ENCODE measurements at places on chromosomes 1 and 21.

DNA sequence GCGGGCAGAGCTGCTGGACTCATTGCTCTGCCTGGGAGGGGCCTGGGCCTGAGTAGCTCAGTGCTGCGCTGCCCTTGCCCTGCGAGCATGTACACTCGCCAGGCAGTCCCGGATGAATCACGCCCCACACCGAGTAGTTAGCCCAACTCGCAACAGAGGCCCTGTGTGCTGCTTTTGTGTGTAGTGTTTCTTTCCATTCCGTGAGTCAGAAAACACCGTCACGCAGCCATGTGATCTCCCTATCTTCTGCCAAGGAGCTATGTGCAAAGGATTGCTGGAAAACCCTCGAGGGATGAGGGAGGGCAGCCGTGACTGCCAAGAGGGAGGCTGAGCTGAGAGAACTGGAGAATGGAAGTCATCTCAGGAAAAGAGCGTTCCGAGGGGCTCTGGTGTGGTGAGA is 37.3 kb downstream of the NENF start:
- no peak for DNase-seq

GRCh38 chr1:99590578-99591209 is 55.2 kb upstream of the PALMD start:
- no peak for DNase-seq

GRCh38 chr21:28799926-28800325 is 192.8 kb downstream of the LTN1 start:
- DNase-seq = no peak

- DNase-seq = no peak
Measured at GRCh38 chr1:67737875-67738274, 52.9 kb downstream of the GADD45A start.

GRCh38 chr21:33123374-33124123 is 53.6 kb downstream of the OLIG1 start:
- DNase-seq = no peak

DNA sequence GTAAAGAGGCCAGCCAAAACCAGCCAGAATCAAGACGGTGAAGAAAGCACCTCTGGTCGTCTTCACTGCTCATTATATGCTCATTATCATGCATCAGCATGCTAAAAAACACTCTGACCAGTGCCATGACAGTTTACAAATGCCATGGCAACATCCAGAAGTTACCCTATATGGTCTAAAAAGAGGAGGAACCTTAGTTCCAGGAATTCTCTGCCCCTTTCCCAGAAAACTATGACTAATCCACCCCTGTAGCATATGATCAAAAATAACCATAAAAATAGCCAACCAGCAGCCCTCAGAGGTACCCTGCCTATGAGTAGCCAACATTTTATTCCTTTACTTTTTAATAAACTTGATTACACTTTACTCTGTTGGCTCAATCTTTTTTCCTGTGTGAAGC is 34.2 kb upstream of the PBX1 start:
- DNase-seq = no peak

DNA sequence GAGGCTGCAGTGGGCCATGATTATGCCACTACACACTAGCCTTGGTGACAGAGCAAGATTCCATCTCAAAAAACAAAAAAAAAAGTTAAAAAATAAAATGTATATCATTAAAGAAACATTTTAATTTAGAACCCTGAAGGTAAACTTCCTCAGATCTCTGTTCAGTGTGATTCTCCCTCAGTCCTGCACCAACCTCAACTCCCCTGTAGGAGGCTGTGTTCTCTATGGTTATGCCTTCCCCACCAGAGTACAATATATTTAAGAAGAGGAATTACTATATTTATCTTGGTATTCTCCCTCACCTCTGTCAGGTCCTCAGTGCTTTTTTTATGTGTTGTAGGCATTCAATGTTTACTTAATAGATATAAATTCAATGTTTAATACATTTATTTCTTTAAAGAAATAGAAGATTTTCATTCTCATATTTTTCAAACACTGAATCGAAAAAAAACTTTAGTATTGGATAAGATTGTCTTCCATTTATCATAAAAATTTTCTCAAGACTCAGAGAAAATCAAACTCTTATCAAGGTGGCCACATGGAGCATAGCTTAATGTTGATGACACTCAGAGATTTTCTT is 4.8 kb upstream of the LRRC8B start:
- DNase-seq = peak; percentile 60

- no peak for DNase-seq
Measured at GRCh38 chr1:181159451-181160140, 71.1 kb downstream of the IER5 start.
